ENCODE measurements at places on chromosomes 4 and X.
A peak's percentile ranks its signal among the peaks of the same experiment; 100 is the strongest.

DNA sequence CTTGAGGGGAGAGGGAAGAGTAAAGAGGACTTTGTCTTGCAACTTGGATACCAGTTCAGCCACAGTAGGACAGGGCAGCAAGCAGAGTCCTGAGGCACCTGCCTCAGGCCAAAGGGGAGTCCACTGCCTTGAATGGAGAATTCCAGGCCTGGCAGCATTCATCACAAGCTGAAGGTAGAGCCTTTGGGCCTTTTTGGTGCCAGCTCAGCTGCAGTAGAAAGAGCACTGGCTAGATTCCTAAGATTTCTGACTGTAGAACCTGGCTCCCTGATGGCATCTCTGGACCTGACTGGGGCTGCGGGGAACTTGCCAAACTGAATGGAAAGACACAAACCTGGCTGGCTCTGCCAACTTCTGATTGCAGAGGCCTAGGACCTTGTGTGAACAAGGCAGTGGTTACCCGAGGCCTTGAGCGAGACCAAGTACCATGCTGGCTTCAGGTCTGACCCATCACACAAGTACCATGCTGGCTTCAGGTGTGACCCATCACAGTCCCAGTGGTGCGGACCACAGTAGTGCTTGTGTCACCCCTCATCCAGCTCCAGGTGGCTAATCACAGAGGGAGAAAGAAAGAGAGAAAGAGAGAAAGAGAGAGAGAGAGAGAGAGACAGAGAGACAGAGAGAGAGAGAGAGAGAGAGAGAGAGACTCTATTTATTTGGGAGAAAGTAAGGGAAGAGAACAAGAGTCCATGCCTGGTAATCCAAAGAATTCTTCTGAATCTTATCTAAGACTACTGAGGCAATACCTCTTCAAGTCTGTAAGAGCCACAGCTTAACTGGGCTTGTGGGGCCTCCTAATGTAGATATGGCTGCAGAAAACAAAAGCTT lies 137.6 kb upstream of the SPIN4 start:
- no peak for DNase-seq

- DNase-seq = no peak
Measured at GRCh38 chr4:40688446-40689095, 58.9 kb upstream of the RBM47 start.

DNA sequence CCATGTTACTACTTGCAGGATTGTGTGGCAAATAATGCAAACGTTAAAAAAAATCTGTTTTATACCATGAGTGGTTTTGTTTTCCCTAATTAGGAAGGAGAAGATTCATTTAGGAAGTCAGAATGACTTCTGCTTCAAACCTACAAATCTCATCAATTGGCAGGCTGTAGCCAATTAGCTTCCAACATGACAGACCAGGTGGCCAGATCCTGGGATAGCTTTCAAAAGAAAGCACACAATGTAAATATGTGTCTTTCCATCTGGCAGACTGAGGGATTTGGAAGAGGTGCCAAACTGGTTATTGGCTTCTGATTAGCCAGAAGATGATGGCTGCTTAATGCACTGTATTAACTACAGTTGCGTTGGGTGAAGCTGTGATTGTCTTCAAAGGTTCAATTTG lies 432.8 kb downstream of the ANKRD50 start:
- DNase-seq = peak; percentile 54

DNA sequence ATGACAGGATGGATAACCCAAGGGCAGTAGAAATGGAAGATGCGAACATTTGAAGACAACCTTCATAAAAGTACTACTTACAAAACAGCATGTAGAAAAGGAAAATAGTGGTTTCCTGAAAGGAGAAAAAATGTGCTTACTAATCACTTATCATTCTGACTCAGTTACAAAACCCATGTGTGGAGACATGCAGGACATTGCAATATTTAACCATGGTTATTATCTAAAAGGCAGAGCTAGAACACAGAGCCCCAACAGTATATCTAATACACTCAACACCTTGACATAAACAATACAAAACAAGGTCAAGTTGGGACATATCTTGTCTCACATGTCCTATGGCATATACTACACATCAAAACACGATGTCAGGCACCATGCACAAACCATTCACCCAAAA lies 55.9 kb downstream of the EIF4E start:
- DNase-seq = no peak

- DNase-seq = peak; percentile 1
Measured at GRCh38 chrX:56994375-56995270, 718 bp downstream of the SPIN3 start.

- DNase-seq = peak; percentile 3
Measured at GRCh38 chrX:85569686-85570085, 190.2 kb upstream of the POF1B start.

DNA sequence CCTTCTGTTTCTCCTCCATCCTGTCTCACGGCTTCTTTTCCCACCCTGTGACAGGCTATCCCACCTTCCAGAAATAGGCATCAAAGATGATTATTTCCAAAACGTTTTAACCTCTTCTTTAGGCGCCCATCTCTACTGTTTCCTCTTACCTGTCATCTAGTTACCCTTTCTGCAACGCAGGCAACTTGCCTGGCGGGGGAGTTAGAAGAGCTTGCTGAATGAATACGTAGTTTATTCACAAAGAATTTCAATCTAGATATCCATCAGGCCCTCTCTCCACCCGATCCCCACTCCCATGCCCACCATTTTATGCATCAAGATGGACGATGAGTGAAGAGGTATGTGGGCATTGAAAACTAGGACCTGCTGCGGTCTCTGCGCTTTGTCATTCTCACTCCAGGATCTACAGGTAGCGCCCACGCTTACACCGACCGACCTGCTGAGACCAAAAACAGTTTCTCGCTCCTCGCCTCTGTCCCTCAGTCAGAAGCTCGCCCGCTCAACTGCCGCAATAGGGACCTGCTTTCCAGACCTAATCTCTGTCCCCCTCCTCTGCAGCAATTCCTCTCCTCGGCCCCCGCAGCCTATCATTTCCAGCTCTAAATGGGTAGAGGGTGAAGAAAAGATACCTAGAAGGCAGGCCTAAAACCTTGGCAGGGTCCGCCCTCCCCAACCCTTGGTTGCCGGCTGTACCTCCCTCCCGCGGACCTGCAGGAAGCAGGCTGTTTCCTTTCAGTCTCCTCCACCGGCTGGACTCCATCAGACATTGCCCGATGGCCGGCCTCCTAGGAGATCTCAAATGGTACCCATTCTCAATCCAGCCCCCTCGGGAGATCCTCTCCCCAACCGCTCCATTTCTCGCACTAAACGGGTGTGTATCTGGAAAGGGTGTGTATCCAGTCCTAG lies 624 bp downstream of the BEX5 start:
- DNase-seq = no peak

DNA sequence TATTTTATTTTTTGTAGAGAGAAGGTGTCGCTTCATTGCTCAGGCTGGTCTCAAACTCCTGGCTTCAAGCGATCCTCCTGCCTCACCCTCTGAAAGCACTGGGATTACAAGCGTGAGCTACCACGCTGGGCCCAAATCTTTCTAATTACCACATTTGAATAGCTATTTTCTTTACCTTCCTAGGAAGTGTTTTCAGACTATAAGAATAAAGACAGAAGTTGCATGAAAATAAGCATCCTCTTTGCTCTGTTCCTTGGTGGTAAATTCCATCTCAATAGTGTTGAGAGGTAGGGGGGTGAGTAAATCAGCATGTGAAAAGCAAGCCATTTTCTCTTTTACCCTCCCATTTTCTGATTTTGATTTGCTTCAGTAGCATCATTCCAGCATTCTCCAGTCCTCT lies 122.4 kb downstream of the LARP7 start:
- DNase-seq = no peak

GRCh38 chrX:12709047-12709446 lies 82.2 kb upstream of the PRPS2 start:
- DNase-seq = no peak

- peak; percentile 49 for DNase-seq
Measured at GRCh38 chr4:7124689-7125442, 57.0 kb upstream of the GRPEL1 start.

- DNase-seq = no peak
Measured at GRCh38 chr4:74830928-74831327, 36.6 kb upstream of the BTC start.

GRCh38 chr4:145929415-145930178 lies 9.0 kb downstream of the ZNF827 start:
- no peak for DNase-seq

- no peak for DNase-seq
Measured at GRCh38 chr4:65023081-65023480, 613.8 kb upstream of the TECRL start.

- no peak for DNase-seq
Measured at GRCh38 chr4:174537634-174538033, 15.3 kb upstream of the HPGD start.

DNA sequence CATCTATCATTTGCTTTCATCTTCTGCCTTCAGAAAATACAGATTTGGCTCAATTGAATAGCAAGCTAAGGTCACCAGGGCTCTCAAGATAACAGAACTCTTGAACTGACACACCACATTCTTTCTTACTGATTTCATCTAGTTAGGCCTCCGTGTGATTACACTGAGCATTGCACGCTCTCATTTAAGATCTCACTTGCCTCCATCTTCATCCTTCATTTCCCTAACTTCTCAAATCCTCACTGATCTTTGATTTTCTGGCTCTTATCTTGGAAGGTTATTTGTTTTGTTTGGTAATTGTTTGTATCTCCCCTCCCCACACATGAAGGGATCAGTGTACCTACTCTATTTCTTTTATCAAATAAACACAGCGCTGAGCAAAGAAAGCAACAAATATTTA lies 47.7 kb downstream of the MANBA start:
- DNase-seq = no peak

GRCh38 chr4:26319949-26320537 lies 771 bp upstream of the RBPJ start:
- no peak for DNase-seq

DNA sequence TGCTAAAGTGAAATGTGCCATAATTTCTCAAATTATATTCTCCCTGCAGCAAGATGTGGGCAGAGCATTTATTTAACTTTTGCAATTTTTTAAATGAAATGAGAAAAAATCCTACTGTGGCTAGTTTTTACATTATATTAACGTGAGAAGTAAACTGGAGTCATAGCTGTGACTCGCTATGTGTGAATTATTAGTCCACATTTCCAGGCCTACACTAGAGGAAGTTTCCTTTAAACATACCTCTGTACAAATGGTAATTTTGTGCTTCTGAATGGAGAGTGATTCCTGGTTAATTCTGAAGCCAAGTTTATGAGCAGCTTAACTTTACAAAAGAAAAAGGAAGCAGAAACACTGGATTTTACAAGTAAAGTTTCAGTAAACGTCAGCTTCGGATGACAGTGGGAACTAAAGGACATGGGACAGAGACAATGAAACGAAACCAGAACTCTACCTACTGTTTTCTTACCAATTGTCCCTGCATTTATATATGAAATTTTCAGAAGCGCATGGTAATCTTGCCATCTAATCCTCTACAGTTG lies 72.4 kb downstream of the FBXO8 start:
- DNase-seq = no peak

GRCh38 chrX:151384807-151385206 lies 12.2 kb upstream of the VMA21 start:
- DNase-seq = peak; percentile 13

GRCh38 chr4:183600189-183600685 lies 58.7 kb downstream of the RWDD4 start:
- no peak for DNase-seq

- DNase-seq = no peak
Measured at GRCh38 chr4:185587427-185588161, 52.3 kb upstream of the PDLIM3 start.

DNA sequence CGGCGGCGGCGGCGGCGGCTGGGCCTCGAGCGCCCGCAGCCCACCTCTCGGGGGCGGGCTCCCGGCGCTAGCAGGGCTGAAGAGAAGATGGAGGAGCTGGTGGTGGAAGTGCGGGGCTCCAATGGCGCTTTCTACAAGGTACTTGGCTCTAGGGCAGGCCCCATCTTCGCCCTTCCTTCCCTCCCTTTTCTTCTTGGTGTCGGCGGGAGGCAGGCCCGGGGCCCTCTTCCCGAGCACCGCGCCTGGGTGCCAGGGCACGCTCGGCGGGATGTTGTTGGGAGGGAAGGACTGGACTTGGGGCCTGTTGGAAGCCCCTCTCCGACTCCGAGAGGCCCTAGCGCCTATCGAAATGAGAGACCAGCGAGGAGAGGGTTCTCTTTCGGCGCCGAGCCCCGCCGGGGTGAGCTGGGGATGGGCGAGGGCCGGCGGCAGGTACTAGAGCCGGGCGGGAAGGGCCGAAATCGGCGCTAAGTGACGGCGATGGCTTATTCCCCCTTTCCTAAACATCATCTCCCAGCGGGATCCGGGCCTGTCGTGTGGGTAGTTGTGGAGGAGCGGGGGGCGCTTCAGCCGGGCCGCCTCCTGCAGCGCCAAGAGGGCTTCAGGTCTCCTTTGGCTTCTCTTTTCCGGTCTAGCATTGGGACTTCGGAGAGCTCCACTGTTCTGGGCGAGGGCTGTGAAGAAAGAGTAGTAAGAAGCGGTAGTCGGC lies 528 bp downstream of the FMR1 start:
- DNase-seq = peak; percentile 43

DNA sequence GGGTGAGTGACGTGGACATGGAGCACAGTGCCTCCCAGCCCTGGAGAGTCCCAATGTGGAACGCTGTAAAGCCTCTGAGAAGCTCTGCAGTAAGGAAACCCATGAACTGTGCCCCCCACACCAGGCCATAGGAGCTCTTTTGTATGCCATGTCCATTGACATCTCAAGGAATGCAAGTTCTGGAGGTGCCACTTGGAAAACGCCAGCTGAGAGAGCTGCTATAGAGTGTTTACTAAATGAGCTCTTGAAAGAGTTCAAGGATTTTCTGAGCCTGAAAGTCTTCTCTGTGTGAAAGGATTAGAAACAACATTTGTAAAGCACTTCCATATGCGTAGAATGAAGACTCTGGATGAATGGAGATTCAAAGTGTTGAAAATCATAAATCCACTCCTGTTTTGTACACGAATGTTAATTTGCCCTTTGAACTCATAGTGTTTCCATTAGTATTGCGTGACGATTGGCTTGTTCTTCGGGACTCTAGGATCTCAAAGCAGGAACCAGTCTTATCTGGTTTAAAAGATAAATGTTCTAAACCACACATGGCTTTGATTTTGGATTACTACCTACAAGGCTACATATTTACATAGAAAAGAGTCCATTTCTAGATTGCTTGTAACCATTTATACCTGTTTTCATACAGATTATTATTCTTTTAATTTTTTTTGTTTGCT lies 41.8 kb upstream of the STOX2 start:
- DNase-seq = no peak

DNA sequence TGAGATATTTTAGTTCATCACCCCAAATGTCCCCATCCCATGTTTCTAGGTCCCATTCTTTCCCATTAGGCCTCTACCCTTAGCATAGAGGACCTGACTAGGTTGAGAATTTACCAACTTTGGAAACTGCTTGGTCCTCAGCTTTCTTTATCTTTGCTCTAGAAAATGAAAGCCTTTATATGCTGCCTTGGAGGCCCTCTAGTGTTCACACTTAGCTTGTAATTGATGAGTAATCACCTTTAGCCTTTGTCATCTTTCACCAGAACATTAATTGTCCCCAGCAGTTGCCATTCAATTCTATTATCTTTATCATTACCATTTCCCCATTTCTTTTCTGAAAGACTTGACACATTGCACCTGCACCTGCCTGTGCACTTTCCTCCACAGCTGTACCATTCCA lies 589.2 kb upstream of the NR3C2 start:
- no peak for DNase-seq

GRCh38 chr4:173490256-173490655 lies 39.8 kb downstream of the HAND2 start:
- no peak for DNase-seq

- no peak for DNase-seq
Measured at GRCh38 chr4:3334316-3334715, 41.5 kb downstream of the RGS12 start.
